ENCODE measurements at places on chromosomes 7 and 10.

GRCh38 chr7:111262293-111263116 is 171.6 kb downstream of the LRRN3 start:
- H3K27ac ChIP-seq, result no peak overlapping the region
- H3K27me3 ChIP-seq, result no peaks in the 10 kb centered on the region
- H3K4me1 ChIP-seq, result no peaks in the 10 kb centered on the region
- H3K36me3 ChIP-seq, result no peaks in the 10 kb centered on the region
- DNase-seq, result no peak

DNA sequence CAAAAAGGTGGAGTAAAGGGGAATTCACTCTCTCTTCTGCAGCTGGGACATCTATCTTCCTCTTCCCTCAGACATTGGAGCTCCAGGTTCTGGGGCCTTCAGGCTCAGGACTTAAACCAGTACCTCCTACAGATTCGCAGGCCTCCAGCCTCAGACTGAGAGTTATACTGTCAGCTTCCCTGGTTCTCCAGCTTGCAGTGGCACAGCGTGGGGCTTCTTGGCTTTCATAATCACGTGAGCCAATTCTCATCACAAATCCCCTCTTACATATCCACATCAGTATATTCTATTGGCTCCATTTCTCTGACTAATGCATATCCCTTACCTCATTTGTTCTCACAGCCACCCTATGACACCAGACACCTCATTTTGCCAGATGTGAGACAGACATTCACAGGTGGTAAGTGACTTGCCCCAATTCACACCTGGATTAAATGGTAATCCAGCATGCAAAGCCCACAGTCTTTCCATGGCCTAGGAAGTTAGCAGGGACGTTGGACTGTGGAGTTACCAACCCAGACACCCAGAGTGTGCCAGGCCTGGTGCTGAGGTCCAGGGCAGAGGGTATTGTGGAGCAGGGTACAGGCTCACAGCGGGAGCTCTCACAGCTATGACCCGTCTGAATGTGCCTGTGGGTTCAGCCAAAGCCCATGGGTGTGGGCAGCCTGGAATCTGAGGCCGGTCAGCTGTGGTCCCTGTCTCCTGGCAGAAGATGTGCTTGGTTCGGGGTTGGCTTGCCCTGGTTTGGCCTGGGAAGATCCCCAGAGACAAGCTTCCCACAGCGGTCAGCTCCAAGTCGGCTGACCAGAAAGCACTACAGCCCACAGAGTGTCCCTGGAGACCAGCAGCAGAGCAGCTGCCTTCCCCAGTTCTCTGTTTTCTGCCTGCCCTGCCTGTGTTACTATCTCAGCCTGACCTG is 18.4 kb upstream of the ZCCHC24 start:
- no peak for DNase-seq
- no peak overlapping the region for H3K27ac ChIP-seq
- H3K4me1 ChIP-seq, result no peaks in the 10 kb centered on the region
- H3K4me3 ChIP-seq, result no peak overlapping the region

DNA sequence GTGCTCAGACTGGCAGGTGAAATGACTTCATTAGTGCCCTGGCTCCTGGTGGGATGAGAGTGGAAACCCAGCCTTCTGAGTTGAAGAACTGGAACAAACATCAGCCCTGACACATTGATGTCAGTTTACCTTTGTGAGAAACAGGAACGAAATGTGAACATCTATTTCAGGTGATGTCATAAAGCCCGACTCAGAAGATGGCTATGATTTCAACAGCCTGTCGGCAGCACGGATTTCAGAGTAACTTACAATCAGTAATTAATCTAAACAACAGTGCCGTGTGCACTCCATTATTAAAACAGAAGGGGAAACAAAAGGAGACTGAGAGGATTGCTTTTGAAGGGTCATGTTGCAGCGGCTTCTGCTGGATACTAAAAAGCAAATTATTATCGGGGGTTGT is 243.2 kb downstream of the FRMD4A start:
- peaks cover 6% of the 10 kb centered on the region for H3K4me1 ChIP-seq
- H3K27me3 ChIP-seq, result no peaks in the 10 kb centered on the region
- no peak overlapping the region for H3K4me3 ChIP-seq
- DNase-seq, result no peak

DNA sequence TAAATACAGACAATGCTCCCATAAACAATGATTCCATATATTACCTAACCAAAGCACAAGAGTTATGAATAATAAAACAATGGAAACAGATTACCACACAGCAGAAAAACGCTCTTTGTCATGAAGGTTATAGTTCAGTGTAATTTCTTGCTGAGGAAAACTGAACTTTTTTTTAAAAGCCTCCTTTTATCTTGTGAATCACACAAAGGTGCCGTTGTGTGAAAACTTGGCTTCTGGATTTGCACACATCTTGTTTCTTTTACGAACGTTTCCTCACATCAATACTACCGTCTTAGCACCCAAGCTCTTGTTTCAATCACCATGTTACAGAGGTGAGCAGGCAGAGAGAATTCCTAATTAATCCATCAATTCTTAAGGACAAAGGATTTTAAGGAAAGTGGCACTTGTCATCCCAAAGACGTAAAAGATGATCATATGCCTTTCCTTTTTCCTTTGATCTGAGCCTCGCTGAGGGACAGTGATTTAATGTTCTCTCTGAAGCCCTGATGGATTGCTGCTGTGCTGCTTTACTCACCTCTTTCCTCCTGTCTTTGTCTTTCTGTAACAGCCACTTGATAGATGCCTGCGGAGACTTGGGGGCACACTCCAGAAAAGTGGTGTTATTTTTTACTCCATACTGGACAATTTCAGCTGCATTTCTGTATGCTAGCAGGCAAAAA is 110.1 kb downstream of the CD36 start:
- DNase-seq, result no peak
- no peaks in the 10 kb centered on the region for H3K4me1 ChIP-seq
- no peaks in the 10 kb centered on the region for H3K27me3 ChIP-seq

DNA sequence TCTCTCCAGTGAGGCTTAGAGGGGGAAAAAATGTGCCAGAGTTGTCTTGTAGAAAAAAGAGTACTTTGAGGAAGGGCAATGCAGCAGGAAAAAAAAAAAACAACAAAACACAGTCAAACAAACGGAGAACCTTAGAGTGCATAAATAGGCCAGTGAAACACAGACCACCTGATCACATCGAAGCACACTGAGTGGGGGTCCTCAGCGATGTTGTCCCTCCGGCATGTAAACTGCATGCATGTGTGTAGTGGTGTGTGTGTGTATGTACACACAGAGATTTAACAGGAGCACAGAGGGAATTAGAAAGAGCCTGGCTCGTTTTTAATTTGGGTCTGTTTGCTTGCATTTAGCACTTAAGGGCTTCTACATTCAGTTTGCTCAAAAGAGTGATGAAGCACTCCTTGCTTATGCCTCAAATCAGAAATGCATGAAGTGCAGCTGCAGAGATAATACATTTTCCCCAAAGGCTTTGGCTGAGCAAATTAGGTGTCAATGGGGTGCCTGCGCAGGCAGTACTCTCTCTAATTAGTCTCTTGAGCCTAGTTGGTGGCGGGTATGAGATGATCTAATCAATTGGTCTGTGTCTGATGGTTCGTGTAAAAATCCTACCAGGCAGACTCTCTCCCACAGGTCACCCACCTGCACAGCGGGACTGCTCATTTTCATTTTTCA is 62.7 kb upstream of the FZD1 start:
- no peaks in the 10 kb centered on the region for H3K4me1 ChIP-seq
- H3K27me3 ChIP-seq, result no peaks in the 10 kb centered on the region
- DNase-seq, result no peak
- no peak overlapping the region for H3K4me3 ChIP-seq

All from RWPE2 (cell line).